ENCODE measurements at places on chromosomes 1 and 21. TPM values are rescaled to one million over a fixed set of nuclear protein-coding genes. Genes with fewer than 3 reads are reported as not detected.

DNA sequence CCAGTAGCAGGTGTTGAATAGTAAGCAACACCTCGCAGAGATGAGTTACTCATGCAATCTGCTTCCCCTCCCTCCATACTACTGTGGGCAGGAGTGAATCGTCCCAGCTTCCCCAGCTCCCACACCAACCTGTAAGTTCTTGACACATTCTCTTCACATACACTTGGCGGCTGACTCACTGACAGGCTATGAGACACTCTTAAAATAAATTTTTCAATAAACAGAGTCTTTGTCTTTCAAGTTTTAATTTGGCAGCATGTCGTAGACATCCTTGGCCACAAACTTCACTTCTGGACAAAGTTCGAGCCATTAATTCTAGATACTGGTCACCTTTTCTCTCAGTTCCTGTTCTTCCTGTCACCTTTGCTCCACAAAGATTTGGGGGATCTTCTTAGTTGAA, 290.7 kb downstream of the TM2D1 start:
- DNase-seq, result no peak

- DNase-seq, result peak; percentile 52
Measured at GRCh38 chr1:247180581-247180980, 8.8 kb upstream of the ZNF124 start.

GRCh38 chr1:156248323-156248683, 447 bp upstream of the PAQR6 start:
- DNase-seq, result no peak

DNA sequence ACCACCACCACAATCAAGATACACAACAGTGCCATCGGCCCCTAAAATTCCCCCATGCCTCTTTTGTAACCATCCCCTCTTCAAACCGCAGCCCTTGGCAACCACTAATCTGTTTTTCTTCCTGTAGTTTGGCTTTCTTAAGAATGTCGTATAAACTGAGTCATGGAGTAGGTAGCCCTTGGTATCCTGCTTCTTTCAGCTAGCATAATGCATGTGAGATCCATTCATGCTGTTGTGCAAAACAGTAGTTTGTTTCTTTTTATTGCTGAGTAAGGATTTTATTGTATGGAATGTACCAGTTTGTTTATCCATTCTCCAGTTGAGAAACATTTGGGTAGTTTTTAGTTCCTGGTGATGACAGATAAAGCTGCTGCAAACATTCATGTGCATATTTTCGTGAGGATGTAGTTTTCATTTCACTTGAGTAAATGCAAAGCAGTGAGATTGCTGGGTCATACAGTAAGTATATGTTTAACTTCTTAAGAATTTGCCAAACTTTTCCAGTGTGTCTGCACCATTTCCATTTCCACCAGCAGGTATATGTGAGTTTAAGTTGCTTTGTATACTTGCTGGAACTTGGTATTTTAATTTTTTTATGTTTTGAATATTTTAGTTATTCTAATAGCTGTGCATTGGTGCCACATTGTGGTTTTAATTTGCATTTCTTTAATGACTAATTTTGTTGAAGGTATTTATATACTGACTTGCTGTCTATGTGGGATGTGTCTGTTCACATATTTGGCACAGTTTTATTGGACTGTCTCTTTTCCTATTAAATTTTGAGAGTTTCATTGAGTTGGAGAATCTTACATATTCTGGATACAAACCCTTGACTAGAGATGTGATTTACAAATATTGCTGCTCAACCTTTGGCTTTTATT, 148.4 kb upstream of the MAP1LC3C start:
- DNase-seq, result no peak

- DNase-seq, result no peak
Measured at GRCh38 chr1:190129366-190129765, 348.3 kb downstream of the BRINP3 start.

DNA sequence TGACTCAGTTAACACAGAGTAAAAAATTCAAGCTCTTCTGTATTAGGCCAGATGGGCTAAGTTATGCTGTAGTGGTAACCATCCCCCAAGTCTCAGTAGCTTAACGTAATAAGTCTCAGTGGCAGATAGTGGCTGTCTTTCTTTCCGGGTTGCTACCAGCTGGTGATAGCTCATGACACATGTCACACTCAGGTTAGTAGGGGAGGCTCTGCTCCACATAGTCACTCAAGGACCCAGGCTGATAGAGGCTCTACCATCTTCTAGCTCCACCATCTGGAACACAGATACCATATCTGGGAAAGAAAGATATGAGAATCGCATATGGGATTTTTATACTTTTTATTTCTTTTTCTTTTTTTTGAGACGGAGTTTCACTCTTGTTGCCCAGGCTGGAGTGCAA, 16.2 kb upstream of the MEF2D start:
- no peak for DNase-seq

The AGMAT gene
- total RNA-seq, result 1.6 TPM

The RGL1 gene
- 19.2 TPM for total RNA-seq
